ENCODE measurements at places on chromosomes 2 and 18. TPM values are rescaled to one million over a fixed set of nuclear protein-coding genes. Genes with fewer than 3 reads are reported as not detected.

DNA sequence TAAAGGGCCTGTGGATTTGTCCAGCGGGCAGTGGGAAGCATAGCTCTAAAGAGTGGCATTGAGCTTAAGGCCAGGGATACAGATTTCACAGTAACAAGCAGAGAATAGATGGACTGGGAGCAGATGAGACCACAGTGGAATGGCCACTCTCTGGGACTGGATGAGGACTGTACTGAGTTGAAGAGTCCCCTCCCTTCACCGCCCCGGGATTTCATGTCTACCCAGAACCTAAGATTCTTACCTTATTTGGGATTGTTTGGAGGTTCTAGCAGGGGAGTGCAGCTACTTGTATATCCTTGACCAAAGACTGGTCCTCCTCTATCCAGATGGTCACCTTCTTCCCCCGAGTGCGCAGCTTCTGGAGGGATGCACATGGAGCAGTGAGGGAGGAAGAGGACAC is 28.0 kb upstream of the EFEMP1 start:
- no peak overlapping the region for H3K27ac ChIP-seq
- H3K4me1 ChIP-seq = no peaks in the 10 kb centered on the region
- no peak overlapping the region for H3K4me3 ChIP-seq
- no peak for DNase-seq

- no peak overlapping the region for H3K4me3 ChIP-seq
- no peaks in the 10 kb centered on the region for H3K36me3 ChIP-seq
- no peak overlapping the region for H3K27ac ChIP-seq
- H3K4me1 ChIP-seq = peaks cover 8% of the 10 kb centered on the region
- H3K27me3 ChIP-seq = peaks cover 7% of the 10 kb centered on the region
- no peak for DNase-seq
Measured at GRCh38 chr2:20917287-20917660, 94.4 kb upstream of the LDAH start.

DNA sequence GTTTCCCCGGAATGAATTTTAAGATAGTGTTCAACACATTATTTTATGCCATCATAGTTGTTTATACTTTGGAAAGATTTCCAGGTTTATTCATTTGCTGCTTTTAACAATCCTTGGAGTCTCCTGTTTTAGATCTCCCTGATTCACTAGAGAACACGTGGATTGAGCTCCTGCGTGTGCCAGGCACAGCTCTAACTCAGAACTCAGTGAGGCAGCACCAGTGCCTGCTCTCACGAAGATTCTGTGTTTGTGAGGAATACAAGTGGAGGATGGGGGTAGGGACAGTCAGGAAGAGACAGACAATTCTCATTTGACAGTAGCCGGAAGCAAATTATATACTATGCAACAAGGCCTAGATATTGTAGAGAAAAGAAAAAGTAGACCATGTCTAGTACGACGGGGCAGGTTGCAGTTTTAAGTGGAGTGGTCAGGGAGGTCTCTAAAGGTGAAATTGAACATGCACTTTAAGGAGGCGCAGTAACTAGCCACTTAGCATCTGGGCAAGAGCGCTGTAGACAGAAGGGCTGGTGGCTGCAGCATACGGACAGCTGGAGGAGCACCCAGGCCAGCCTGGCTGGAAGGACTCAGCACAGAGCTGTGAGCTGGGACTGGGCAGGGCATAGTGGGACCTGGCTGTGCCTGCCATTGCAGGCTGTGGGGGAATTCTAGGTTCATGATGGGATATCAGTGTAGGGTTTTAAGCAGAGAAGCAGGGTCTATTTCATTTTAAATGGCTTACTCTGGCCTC is 24.3 kb downstream of the RNF144A start:
- H3K36me3 ChIP-seq = peaks cover 40% of the 10 kb centered on the region
- no peak overlapping the region for H3K27ac ChIP-seq
- peaks cover 27% of the 10 kb centered on the region for H3K4me1 ChIP-seq
- H3K27me3 ChIP-seq = no peaks in the 10 kb centered on the region
- H3K4me3 ChIP-seq = no peak overlapping the region

GRCh38 chr2:138060301-138060635 is 96.0 kb downstream of the HNMT start:
- no peaks in the 10 kb centered on the region for H3K27me3 ChIP-seq
- no peaks in the 10 kb centered on the region for H3K36me3 ChIP-seq
- no peak for DNase-seq
- no peak overlapping the region for H3K27ac ChIP-seq
- H3K4me3 ChIP-seq = no peak overlapping the region

GRCh38 chr2:240525802-240526201 is 32.0 kb downstream of the ANKMY1 start:
- H3K4me1 ChIP-seq = peaks cover under 1% of the 10 kb centered on the region
- DNase-seq = peak; percentile 23
- H3K27ac ChIP-seq = no peak overlapping the region
- no peak overlapping the region for H3K4me3 ChIP-seq
- H3K36me3 ChIP-seq = peaks cover 88% of the 10 kb centered on the region
- no peaks in the 10 kb centered on the region for H3K27me3 ChIP-seq

DNA sequence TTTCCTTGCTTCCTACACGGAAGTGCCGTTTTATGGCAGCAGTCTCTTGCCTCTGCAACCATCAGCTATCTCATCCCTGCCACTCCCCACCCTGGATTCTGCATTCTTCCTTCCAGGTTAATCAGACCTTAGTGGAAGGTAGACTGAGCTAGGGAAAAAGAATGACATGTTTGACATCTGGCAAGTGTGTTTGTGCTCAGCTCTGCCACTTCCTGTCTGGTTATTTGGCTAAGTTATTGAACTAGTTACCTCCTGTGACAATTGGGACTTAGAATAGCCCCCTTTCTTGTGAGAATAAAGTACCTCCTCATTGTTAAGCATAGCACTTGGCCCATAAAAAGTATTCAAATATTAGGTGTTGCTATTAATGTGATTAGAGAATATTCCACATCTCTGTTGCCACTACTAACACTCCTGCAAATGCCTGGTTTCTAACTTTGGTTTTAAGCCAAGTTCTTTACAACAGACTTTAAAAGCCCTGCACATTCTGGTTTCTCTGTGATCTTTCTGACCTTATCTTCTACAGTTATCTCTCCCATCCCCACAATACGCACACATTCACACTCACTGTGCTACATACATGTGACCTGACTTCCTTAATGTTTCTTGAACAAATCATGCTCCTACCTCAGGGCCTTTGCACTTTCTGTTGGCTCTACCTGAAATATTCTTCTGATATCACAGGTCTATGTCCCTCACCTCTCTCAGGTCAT is 10.8 kb upstream of the MAPRE2 start:
- H3K4me3 ChIP-seq = peak overlapping the region; percentile 79
- peaks cover 28% of the 10 kb centered on the region for H3K4me1 ChIP-seq
- H3K36me3 ChIP-seq = peaks cover 6% of the 10 kb centered on the region
- peak overlapping the region; percentile 100 for H3K27ac ChIP-seq
- peak; percentile 48 for DNase-seq

- H3K27me3 ChIP-seq = no peaks in the 10 kb centered on the region
- no peak for DNase-seq
- no peaks in the 10 kb centered on the region for H3K4me1 ChIP-seq
Measured at GRCh38 chr2:184174493-184175104, 423.7 kb upstream of the ZNF804A start.

DNA sequence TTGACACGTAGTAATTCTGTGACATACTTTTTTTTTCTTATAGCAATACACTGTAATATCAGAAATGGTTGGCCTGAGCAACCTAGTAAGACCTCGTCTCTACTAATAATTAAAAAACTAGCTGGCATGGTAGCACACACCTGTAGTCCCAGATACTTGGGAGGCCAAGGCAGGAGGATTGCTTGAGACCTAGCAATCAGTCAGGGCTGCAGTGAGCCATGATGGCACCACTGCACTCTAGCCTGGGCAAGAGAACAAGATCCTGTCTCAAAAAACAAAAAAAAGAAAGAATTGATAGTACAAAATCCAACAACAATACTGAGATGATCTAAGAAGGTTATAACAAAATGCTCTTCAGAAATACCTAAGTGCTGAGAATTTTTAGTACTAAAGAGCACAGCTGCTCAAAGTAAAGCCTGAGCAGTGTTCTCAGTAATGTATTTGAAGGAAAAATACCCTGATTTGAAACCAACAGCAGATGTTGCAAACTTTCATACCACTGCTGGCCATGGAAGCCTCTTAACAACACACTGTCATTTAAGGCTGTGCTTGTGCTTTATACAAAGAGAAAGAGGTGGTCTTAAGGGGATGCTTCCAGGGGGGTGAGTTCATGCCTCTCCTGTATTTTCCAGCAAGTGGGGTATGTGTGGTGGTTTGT is 132.6 kb upstream of the CDCA7 start:
- DNase-seq = no peak
- peaks cover 2% of the 10 kb centered on the region for H3K36me3 ChIP-seq
- H3K27me3 ChIP-seq = peaks cover 17% of the 10 kb centered on the region
- H3K4me3 ChIP-seq = no peak overlapping the region

DNA sequence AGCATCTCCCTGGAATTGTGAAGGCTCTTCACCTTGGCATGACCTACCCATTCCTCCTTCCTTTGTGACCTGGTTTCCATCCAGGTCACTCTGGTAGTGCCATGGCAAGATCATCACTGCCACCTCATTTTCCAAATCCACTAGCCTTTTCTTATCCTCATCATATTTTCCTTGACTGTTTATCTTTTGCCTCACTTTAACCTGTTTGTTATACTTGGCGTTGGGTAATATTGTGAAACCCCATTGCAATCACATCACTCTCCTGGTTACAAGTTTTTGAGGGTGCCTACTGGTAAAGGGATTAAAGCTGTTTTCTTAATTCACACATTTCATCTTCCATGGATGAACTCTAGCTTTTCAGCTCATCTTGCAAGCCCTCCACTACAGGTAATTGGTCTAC is 39.1 kb upstream of the IGFBP2 start:
- no peak for DNase-seq
- no peak overlapping the region for H3K27ac ChIP-seq
- H3K4me3 ChIP-seq = no peak overlapping the region
- H3K27me3 ChIP-seq = peaks cover 26% of the 10 kb centered on the region

DNA sequence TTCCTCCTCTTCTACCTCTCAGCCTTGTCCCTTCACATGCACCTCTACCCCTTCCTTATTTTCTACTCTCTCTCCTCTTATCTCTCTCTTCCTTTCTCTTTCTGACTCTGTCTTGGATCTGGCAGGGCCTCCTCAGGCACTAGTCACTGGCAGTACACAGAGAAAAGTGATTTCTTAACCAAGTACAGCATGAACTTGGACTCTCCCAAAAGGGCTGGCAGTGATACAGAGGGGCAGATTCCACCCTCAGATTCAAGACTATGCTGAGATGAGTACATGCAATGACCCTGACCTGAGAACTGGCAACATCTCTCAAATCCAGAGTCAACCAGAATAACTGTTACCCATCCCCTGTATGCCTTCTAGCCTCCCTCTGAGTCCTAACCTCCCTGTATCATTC is 4.3 kb downstream of the AOX1 start:
- no peak overlapping the region for H3K27ac ChIP-seq
- peaks cover 2% of the 10 kb centered on the region for H3K36me3 ChIP-seq
- H3K4me1 ChIP-seq = peaks cover 6% of the 10 kb centered on the region
- peaks cover 44% of the 10 kb centered on the region for H3K27me3 ChIP-seq
- no peak overlapping the region for H3K4me3 ChIP-seq
- no peak for DNase-seq

DNA sequence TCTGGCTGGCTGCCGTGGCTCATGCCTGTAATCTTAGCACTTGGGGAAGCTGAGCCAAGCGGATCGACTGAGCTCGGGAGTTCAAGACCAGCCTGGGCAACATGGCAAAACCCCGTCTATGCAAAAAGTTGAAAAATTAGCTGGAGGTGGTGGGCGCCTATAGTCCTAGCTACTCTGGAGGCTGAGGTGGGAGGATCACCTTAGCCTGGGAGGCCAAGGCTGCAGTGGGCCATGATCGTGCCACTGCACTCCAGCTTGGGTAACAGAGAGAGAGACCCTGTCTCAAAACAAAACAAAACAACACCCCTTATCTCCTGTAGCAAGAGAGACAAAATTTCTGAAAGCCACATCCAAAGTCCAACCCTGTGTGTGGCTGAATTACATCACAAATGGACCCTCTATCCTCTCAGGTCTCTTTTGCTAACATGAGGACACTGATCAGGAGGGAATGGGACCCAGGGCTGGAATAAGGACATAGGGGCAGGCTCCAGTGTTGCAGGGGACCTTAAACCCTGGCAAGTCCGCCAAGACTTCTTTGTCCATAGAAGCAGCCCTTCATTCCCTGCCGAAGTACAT is 64.8 kb downstream of the PSMG2 start:
- H3K4me3 ChIP-seq = no peak overlapping the region
- peaks cover 4% of the 10 kb centered on the region for H3K36me3 ChIP-seq
- no peak for DNase-seq
- H3K4me1 ChIP-seq = peaks cover 3% of the 10 kb centered on the region

DNA sequence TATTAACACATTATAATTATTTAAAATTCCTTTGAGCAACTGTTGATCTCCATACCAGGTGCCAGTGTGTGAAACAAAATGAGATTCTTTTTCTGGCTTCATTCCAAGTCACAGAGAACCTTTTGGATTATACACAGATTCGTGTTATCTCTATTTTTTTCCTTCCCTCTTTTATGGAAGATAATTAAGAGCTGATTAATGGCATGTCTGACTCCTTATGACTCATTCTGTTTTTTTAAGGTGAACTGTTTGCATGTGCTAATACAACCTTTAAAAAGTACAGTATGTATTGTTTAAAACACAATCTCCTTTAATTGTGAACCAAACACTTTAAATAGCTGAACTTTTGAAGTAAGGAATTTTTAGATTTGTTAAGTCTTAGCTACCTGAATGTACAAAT is 39.3 kb downstream of the PELI1 start:
- H3K4me3 ChIP-seq = no peak overlapping the region
- no peak overlapping the region for H3K27ac ChIP-seq
- H3K27me3 ChIP-seq = no peaks in the 10 kb centered on the region
- peaks cover 43% of the 10 kb centered on the region for H3K4me1 ChIP-seq
- DNase-seq = no peak
- H3K36me3 ChIP-seq = peaks cover 56% of the 10 kb centered on the region

GRCh38 chr2:208025037-208025813 is at the start of gene PLEKHM3:
PLEKHM3 (minus strand) TSS chr2:208025527; CDS start chr2:208001639, 23,888 bp downstream.
- H3K36me3 ChIP-seq = no peaks in the 10 kb centered on the region
- H3K4me3 ChIP-seq = peak within 1 kb of the TSS; percentile 87
- H3K27me3 ChIP-seq = peaks cover 2% of the 10 kb centered on the region
- DNase-seq = peak; percentile 85
- peaks cover 16% of the 10 kb centered on the region for H3K4me1 ChIP-seq
- peak within 1 kb of the TSS; percentile 87 for H3K27ac ChIP-seq

- no peak overlapping the region for H3K27ac ChIP-seq
- peaks cover 24% of the 10 kb centered on the region for H3K4me1 ChIP-seq
- no peak for DNase-seq
- peaks cover 29% of the 10 kb centered on the region for H3K27me3 ChIP-seq
Measured at GRCh38 chr2:28528206-28528605, 32.3 kb downstream of the PLB1 start.

Gene SLC9A4
- total RNA-seq = 0.05 TPM

Gene SATB2
- not detected for total RNA-seq

Gene NR4A2
- total RNA-seq = 3.2 TPM

Gene BMP10
- not detected for total RNA-seq

Gene DTNA
- total RNA-seq = not detected

Gene PCARE
- not detected for total RNA-seq

Gene CHN1
- total RNA-seq = 1.7 TPM

Gene REG3A
- not detected for total RNA-seq
